T-helper 9 cell (primary cell): ENCODE measurements at places on chromosomes 11 and 22.

DNA sequence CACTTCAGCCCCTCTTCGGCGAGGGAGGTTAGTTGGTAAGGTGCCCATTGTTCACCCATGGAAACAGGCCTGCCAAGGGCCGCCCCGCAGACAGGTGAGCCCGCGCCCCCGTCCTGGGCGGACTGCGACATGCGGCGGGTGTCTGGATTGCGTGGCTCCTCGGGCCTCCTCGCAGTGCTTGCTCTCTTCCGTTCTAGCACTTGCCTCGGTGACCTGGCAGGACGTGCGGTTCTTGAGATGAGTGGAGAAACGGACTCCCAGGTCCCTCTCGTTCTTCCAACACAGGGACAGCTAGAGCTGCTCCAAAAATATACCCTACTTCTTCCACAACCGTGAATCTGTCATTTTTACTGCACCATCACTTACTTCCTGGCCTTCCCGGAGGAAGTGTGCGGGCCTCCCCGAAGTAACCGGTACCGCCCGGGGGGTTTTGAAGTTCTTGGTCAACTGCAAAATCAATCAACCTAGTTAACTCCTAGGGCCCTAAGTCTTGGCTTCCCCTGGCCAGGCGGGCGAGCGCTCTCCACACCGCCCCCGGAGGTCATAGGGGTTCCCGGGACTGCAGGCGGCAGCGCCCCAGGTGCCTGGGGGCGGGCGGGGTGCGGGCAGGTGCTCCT is 745 bp upstream of the ZBTB44 start:
- DNase-seq = peak; percentile 48

- peak; percentile 71 for DNase-seq
Observed at GRCh38 chr22:25062386-25063085, 110.0 kb downstream of the KIAA1671 start.

- no peak for DNase-seq
Observed at GRCh38 chr11:121494355-121495099, 41.8 kb upstream of the SORL1-AS1 start.

DNA sequence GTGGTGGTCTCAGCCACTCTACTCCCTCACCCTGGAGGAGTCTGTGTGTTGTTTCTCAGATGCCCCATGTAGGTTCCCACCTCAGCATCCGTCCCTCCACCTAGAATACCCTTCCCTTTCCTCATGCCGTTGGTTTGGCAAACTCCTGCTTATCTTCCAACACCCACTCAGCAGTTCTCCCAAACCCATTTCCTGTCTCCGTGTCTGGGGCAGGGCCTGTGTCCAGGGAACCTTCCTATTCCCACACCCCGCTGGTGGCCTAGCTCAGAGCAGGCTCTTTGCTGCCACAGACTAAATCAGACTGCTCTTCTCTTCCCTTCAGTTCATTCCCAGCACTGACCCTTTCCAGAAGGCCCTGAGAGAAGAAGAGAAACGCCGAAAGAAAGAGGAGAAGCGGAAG is 7.5 kb upstream of the SREBF2 start:
- no peak for DNase-seq

- no peak for DNase-seq
Observed at GRCh38 chr11:133619397-133619796, 87.1 kb upstream of the OPCML start.

- no peak for DNase-seq
Observed at GRCh38 chr11:89420981-89421380, 70.2 kb downstream of the NOX4 start.
